Substantia nigra (tissue), 51 donors: ENCODE measurements at places on chromosomes 16 and 17.
A peak's percentile ranks its signal among the peaks of the same experiment; 100 is the strongest.

DNA sequence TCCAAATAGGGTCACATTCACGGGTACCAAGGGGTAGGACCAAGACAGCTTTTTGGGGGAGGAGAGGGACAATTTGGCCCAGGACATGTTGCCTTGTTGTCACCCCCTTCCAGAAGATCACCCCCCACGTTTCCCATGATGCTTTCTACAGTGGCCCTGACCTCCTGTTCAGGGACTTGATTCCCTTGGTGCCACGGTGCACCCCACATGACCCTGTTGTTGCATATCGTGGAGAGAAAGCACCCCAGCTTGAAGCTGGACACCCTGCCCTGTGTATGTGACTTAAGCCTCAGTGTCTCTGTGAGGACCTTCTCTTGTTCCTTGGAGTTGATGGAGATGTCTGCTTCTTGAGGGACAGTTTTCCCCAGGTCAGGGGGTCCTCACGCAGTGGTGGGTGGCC, 12.6 kb downstream of the IL34 start:
- no peak for DNase-seq

- DNase-seq = no peak
Measured at GRCh38 chr16:5065326-5065725, 430 bp downstream of the C16orf89 start.

DNA sequence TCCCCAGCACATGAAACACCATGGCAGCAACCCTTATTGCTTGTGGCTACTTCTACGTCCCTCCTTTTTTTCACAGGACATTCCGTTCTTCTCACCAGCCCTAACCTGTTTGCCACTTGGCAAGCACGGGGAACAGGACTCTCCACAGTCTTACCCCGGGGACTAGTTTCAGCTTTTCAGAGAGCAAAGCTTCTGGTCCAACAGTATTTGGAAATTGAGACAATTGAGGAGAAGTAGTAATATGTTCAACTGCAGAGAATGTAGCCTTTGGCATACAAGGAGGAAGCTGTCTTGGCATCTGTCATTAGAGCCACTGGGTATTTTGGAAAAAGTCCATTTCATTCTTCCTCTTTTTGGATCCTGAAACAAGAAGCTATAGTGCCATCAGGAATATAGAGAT, 65.7 kb downstream of the MAP2K6 start:
- DNase-seq = no peak

GRCh38 chr16:1027501-1027815, 45.1 kb upstream of the SSTR5 start:
- DNase-seq = no peak

- no peak for DNase-seq
Measured at GRCh38 chr16:46629331-46630219, 8.4 kb upstream of the SHCBP1 start.

DNA sequence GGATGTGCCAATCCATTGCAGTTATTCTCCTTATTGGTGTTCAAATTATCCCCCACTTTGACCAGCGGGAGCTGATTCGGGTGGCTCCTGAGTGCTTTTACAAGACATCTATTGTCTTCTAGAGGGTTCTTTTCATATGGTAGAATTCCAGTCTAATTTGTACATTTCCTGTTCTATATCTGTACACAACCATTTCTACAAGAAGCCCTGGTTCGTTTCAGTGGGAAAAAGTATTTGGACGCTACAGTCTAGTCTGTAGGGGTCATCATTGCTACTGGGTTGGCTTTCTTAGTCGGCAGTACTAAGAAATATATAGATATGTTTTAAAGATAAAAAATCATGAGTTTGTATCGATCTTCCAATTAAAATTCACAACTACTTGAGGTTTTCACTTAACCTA, 262.6 kb downstream of the MAP2K6 start:
- no peak for DNase-seq

DNA sequence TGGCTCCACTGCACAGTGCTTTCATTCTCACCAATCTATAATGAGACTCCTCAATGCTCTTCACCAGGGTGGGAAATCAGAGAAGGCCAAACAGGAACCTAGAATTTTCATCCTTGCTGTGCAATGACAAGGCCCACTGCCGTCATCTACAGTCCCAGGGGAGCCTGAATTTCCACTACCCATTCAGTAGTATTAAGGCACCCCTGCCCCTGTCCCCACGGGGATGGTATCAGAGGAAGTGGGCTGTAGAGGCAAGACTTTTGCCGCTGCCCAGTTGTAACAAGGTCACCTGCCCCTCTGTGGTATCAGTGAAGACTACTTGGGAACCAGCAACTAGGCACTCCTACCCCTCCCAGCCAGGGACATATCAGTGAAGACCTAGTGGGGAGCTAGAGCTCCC, 104.5 kb downstream of the C16orf78 start:
- DNase-seq = no peak

DNA sequence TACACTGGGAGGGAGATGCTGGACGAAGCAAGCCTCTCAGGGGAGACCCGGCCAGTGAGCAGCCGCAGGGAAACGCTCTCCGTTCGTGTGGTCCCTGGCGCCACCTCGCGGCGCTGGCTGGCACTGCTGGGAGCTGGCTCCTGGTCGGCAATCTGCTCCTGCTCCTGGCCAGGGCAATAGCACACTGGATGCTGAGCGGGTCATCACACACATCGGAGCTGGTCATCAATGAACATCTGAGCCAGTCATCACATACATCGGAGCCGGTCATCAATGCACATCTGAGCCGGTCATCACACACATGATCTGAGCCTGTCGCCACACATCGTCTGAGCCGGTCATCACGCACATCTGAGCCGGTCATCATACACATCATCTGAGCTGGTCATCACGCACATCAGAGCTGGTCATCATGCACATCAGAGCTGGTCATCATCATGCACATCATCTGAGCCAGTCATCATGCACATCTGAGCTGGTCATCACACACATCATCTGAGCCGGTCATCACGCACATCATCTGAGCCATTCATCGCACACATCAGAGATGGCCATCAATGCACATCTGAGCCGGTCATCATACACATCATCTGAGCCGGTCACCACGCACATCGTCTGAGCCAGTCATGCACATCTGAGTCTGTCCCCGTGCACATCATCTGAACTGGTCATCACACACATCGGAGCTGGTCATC, 217.3 kb downstream of the RBFOX3 start:
- peak; percentile 40 for DNase-seq

DNA sequence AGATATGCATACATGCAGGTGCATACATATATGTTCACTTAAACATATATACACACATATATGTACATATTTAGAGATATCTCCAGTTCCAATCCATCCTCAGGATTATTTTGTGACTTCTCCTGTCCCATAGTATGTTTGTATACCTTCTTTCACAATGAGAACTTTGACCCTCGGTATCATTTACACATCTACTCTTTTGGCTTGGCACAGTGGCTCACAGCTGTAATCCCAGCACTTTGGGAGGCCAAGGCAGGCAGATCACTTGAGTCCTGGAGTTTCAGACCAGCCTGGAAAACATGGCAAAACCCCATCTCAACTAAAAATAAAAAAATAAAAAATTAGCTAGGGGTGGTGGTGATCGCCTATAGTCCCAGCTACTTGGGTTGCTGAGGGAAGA, 148.1 kb upstream of the CCL2 start:
- no peak for DNase-seq

DNA sequence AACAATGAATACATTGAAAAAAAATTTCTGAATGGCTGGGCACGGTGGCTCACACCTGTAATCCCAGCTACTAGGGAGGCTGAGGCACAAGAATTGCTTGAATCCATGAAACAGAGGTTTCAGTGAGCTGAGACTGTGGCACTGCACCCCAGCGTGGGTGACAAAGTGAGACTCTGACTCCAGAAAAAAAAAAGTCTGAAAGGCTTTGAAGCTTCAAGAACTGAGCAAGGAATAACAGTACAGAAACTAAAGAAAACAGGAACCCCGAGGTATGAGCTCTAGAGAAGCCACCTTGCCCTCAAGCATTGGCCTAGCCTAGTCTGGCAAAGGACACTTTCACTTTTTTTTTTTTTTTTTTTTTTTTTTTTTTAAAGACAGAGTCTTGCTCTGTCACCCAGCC, 45.0 kb downstream of the TEX2 start:
- DNase-seq = no peak

DNA sequence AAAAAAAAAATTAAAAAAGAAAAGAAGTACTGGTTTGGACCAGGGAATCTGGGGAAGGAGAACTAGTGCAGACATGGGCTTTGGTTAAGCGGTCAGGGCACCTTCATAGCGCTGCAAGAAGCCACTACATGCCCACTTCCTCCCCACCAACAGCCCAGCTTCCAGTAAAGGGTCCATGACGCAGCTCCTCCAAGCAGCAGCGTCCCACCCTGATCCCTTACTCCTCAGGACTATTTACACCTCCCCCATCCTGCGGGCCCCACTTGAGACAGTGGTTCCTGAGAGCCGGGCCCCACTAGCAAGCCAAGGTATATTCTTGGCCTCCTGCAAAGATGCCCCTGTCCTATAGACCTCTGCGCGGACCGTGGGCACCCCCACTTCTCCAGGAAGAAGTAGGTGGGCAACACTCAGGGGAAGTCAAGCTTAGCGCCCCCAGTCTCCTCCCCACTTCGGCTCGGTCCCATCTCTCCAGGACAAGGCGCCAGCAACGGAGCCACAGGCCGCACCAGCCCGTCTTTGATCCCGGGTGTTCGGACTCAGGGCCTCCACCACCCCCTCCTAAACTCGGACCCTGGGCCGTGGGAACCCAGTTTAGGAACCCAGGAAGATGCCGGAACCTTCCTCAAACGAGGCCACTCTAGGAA, 913 bp upstream of the PRR14 start:
- peak; percentile 37 for DNase-seq

DNA sequence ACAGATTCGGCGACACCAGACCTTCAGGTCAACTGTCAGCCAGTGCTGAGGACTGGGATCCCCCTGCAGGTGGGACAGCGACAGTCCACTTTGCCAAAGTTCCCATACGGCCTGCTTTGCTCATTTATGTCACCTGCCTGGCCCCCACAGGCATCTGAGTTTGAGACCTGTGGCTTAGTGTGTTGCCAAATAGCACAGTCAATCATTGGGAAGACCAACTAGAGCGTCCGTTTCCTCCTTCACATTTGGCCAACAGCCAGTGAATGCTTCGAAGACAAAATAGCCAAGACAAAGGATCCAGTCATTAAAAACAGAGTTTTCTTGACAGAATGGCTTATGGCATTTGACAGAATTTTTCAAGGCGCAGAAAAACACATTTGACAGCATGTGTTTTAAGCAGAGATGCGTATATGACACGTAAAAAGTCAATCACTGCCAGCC, 113.8 kb downstream of the ABCC12 start:
- no peak for DNase-seq

GRCh38 chr16:3548445-3548844, 28.8 kb downstream of the NLRC3 start:
- DNase-seq = no peak

DNA sequence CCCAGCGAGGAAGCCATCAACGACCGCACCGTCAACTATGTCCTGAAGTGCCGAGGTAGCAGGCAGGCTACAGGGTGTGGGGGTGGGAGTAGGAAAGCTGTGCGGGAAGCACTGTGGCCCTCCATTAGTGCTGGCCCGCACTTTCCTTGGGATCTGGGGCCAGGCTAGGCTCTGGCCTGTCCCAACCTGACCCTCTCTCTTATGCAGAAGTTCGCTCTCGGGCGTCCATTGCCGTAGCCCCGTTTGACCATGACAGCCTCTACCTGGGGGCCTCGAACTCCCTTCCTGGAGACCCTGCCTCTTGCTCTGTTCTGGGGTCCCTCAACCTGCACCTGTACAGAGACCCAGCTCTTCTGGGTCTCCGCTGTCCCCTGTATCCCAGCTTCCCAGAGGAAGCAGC, 8.6 kb downstream of the PLEKHG4 start:
- DNase-seq = no peak

GRCh38 chr17:50046179-50046578, 9.7 kb upstream of the ITGA3 start:
- no peak for DNase-seq
